Stimulated activated CD4-positive, alpha-beta T cell treated with anti-CD3 and anti-CD28 coated beads, Interleukin-1b, Interleukin-23, amount 100 ng/mL, for 1 hour (primary cell): ENCODE measurements at places on chromosomes 1 and 21.

DNA sequence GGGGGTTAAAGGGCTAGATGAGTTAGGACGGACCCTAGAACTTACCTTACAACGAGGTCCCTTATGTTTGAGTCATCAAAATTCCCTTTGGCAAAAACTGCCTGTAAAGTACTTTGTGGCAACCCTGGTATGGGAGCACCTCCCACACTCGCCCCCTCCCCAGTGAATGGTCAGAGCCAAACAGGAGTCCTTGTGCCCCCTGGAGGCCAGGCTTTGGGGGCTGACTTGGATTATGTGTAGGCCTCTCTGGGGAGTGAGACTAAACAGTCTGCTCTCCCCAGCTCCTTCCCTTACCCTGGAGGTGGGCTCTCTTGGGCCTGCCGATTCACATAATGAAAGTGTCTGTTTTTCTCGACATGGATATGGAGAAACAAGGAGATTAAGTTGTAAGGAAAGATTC, 81.2 kb downstream of the ADCY10 start:
- DNase-seq: no peak

DNA sequence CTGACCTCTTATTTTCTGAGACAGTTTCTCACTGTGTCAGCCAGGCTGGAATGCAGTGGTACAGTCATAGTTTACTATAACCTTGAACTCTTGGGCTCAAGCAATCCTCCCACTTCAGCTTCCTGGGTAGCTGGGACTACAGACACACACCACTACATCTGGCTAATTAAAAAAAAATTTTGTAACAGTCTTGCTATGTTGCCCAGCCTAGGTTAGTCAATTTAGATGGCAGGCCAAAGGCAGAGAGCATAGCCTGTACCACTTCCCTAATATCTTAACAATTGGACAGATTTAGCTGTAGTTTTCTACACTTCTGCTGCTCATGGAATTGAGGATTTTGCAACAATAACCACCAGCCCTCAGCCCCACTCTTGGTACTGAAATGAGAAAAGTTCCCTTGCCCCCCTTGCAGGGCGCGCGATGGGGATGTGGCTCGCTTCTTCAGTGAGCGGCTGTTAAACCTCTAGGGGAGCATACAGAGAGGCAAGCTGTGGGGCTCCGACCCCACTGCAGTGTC, 34.9 kb upstream of the PTGFRN start:
- DNase-seq: no peak

DNA sequence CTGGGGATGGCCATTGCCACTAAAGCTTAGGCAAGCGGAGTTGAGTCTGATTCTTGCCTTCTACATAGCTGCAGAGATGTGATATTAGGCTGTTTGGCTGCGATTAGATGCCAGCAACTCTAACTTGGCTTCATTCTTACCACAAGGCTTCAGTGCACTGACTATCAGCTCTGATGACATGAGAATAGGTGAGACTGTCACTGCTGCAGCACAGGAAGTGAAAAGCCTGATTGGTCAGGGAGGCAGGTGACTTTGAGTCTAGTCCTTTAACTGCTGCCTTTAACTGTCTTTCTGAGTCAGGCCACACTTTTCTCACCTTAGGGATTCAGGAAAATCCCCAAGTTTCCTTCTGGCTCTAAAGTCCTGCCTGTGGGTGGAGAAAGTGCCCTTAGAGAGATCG, 14.1 kb upstream of the PLXNA2 start:
- no peak for DNase-seq

DNA sequence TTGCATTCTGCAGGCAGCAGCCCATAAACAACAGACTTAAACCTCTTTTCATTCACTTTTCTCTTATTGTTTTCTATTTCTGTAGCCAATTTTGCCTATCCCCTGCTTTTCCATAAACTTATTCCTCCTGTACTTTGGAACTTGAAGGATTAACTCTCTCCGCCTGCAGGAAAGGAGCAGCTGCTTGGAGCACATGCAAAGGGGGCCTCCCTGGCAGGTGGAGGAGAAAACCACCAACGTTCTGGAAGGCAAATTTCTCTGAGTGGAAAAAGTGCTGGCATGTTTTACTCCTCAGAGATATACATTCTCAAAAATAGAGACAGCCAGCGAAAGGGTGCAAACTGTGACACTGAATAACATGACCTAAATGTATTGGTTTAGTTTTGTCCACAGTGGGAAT, 33.6 kb downstream of the RGS21 start:
- no peak for DNase-seq

GRCh38 chr21:40936771-40937261, 89.9 kb upstream of the DSCAM start:
- no peak for DNase-seq

GRCh38 chr1:228836427-228836826, 101.1 kb downstream of the RHOU start:
- no peak for DNase-seq

DNA sequence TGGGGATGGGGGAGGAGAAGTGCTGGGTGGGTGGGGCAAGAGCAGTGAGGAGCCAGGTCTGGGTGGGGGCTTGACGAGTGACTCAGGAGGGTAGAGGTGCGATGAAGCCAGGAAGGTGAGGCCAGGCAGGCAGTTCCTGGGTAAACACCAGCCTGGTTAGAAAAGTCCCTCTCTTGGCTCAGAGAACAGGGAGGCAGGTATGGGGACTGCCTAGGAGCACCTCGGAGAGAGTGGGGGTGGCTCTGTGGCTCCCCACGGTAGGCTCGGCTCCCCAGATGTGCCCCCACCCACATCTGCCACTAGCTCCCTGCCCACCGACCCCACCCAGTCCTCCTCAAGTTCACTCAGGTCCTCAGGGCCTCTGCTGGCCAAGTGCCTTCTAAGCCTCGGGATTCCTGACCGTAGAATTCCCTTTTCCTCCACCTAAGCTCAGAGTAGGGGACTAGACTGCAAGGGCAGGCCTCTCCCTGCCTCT, 1.2 kb downstream of the HSPG2 start:
- no peak for DNase-seq

- no peak for DNase-seq
These were observed 230.1 kb downstream of the SEC16B start for GRCh38 chr1:177739780-177740179.

DNA sequence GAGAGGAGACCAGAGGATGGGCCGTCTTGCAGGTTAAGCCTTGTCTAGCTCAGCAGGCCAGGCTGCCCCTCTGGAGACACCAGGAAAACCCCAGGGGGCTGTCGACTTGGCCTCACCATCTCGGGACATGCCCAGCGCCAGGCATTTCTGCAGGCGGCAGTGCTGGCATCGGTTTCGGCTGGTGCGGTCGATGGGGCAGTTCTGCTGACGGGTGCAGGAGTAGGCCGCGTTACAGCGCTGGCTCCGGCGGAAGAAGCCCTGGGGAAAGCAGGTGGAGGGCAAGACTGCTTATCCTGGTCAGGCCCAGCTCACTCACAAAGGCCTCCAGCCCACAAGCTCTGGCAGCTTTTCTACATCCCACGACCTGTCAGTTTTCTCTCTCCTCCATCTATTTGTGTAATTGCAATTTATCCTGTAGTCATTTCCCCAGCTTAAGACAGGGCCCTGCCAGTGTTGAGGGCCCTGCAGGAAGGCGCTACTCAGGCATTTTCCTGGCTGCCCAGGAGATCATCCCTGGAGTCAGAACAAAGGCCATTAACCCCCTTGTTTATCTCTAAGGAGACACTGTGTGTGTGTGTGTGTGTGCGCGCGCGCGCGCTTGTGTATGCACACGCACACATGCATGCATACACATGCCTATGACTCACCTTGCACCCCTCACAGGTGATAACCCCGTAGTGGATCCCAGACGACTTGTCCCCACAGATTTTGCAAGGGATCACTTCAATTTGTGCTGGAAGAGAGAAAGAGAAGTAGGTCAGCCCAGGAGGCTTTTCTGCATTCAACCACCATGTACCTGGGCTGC, 11.5 kb upstream of the LINGO4 start:
- DNase-seq: no peak

GRCh38 chr1:161061419-161061818, 8.3 kb downstream of the ARHGAP30 start:
- DNase-seq: no peak

DNA sequence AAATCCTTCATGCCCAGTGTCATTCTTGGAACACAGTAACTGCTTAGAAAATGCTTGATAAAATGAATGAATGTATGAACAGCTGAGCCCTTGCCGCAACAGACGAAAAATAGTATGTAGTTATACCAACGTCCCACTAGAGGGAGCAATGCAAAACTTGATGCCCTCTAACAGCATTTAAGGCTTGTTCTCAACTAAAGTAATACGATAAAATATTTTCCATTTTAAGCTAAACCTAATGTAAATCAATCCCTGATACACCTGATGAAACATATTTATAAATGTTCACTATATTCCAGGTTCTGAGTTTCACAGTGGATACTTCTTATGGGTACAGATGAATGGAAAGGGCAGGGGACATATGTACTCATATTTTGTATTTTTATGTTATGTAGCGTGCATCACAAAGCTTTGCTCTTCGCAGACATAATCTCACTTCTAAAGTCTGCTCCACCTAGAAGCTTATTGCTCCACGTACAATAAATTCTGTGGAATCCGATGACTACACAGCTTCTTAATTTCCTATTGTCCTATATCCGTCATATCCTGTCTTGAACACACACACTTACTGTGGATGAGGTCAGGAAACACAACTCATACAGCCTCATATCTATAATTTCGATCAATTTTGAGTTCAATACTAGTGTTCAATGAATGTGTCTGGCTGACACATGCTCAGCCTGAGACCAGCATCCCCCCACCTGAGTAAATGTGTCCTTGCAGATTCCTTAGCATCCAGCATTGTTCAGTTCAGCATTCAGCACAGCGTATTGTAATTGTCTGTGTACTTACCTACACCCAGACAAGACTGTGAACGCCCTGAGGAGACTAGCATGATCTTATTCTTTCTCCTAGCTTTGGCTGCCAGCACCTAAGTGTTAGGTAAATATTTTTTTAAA, 4.4 kb upstream of the UTP25 start:
- DNase-seq: no peak

DNA sequence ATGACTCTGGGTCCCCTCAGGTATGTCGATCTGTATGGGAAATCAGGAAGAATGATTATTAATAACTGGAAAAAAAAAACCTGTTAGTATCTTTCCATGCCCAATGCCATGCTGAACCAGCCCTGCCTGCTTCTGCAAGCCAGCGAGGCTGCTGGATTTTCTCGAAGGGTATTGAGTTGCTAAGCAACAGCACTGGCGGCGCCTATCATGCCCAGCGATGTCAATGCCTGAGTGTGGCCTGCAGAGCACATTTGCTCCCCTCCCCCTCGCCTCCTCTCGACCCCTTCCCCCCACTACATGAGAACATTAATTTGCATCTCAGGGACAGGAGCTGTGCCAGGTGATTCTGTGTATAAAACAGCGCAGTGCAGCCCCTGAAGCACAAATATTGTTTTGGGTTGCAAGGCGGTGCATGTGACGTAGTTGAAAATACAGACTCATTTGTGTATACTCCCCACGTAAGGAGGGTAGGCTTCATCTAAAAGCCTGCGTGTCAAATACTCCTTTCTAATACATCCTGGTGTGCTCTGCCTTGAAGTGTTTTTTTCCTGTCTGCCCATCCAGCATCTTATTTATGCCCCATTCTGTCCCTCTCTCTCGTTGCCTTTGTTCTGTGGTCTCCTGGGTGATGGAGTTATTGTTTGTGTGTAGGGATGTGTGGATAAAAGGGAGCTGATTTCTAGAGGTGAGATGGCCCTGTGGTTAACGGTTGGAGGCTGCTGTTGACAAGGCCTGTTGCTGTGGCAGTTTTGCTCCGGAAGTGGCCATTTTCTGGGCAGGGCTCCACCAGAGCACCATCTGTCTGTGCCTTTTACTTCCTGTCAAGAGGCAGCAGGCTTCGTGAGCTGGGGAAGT, 32.7 kb upstream of the ATP5PO start:
- no peak for DNase-seq

DNA sequence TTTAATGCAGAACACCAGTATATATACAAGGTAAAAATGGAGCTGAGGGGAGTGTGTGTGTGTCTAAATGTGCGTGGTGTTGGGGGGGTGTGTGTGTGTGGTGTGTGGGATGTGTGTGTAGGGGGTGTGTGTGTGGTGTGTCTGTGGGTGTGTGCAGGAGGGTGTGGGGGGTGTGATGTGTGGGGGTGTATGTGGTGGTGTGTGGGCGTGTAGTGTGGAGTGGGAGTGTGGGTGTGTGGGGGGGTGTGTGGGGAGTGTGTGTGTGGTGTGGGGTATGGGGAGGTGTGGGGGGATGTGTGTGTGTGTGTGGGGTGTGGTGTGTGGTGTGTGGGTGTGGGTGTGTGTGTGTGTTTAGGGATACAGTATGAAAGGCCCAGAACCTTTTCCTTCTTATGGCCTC, 202.3 kb upstream of the CACYBP start:
- DNase-seq: no peak

- no peak for DNase-seq
These were observed 156.7 kb downstream of the DMRTA2 start for GRCh38 chr1:50266509-50266908.

DNA sequence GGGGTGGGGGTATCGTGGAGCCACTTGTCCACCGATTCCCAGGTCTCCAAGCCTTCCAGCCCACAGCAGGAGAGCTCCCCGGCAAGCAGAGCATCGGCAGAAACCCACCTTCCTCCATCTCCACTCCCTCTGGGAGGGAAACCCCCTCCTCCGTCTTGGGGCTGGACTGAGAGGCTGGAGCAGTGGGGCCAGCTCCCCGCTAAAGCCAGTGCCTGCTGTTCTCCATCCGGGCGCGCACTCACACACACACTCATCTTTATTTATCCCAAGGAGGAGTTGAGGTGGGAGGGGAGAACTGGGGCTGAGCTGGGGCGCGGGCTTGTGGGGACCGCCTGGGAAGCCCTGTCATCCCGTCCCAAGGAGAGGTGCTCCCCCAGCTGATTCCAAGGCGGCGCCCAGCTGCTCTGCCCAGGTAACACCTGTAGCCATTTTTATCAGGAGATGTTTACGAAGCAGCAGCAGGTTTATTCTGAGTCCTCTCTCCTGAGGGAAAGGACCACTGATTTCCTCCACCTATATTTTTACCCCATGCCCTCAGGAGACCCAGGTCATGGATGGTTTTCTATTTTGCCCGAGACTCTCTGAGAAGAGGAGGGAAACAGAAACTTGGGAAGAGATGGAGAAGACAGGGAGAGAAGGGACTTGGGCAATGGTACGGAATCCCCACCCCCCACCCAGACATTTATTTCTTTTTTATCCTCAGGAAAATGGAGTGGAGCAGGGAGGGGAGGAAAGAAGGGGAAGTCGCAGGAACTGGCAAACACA, 2.1 kb downstream of the KCNN3 start:
- DNase-seq: no peak

DNA sequence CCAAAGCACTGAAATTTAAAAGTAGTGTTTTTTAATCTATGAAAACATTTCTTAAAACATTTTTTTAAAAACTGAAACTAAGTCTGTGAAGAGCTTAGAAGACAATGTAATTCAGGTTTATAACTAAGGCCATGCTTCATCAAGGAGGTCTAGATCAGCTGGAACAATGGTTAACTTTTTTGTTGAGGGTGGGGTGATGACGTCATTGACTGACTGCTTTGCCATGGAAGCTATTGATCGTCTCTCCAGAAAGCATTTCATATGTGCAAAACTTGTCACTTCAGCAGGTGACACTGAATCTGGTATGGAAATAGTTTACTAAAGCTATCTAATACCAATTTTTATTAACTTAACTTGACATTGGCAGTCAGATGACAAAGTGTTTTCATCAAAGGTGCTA, 21.0 kb downstream of the RAVER2 start:
- DNase-seq: no peak

GRCh38 chr1:161071886-161072371, 2.2 kb upstream of the ARHGAP30 start:
- no peak for DNase-seq

GRCh38 chr1:95168761-95169351, 51.7 kb downstream of the TLCD4 start:
- no peak for DNase-seq

GRCh38 chr1:210727709-210728108, 399.0 kb downstream of the HHAT start:
- DNase-seq: no peak
